ENCODE measurements at places on chromosomes 4 and X.

- DNase-seq = no peak
These were observed 72.6 kb upstream of the CD99 start for GRCh38 chrX:2618516-2618915.

DNA sequence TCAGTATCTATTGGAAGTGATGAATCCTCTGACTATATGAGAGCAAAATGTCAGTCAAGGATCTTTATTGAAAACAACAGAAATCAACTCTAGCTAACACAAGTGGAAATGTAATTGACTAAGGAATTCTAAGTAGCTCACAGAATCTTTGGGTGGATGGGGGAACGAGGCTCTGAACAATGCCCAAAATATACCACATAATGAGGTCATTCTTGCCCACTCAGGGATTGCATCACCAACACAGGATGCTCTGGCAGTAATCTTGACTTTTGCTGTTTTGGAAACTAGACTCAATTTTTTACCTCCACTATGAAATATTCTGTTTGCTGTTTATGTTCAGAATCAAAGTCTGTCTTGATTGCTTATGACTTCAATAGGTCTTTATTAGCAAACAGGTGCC, 127.4 kb upstream of the UNC5C start:
- no peak for DNase-seq

- DNase-seq = no peak
These were observed 47.5 kb upstream of the PDLIM3 start for GRCh38 chr4:185582651-185583400.

DNA sequence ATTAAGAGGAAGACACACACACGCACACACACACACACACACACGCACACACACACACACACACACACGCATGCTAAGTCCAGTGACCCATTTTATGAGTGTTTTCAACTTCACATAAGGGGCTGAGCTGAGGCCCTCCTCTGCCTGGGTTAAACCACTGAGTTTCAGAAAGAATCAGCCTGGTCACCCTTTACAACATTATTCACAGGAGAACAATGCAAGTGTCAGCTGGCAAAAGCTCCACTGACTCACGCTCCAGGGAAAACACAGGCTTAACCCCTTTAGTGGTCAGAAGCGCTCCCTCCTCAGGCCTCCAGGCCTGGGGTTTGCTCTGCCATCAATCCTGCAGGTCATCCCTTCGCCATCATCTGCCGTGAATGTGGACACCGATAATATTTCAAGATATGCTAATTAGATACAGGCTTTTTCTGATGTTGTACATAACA, 46.9 kb downstream of the ACOX3 start:
- no peak for DNase-seq

GRCh38 chr4:182203872-182204411, 39.3 kb upstream of the TENM3 start:
- no peak for DNase-seq

DNA sequence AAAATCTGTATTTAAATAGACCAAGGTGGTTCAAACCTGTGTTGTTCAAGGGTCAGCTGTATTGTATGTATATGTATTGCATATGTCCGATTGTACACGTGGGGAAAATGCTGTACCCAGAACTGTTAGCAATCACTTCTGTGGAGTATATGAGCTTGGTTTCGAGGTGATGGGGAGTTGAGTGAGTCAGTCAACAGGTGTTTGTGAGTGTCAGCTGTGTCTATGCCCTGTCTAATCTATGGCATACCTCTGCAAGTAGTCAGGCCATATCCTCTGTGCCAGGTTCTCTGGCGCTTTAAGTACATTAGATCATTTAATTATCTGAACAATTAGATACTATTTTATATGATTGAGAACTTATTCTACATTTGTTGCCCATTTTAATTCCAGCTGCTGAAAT, 7.4 kb downstream of the ZRSR2 start:
- DNase-seq = no peak

DNA sequence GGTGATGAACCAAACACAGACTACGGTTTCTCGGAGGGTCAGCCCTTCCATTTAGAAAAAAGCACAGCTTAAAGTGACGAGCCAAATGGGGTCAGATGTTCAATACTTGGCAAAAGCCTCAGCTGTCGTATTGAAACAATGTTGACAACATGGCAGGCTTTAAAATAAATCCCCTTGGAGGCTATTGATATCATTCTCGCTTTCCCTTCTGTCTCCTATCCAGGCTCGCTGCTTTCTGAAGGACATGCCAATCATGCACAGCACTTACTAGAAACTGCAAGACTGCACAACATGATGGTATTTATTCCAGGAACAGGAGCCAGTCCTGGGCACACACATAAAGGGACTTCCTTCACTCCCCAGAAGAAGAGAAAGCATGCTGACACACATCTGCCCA, 137.9 kb downstream of the SLC7A11 start:
- no peak for DNase-seq
